ENCODE measurements at places on chromosomes 11 and 22.

DNA sequence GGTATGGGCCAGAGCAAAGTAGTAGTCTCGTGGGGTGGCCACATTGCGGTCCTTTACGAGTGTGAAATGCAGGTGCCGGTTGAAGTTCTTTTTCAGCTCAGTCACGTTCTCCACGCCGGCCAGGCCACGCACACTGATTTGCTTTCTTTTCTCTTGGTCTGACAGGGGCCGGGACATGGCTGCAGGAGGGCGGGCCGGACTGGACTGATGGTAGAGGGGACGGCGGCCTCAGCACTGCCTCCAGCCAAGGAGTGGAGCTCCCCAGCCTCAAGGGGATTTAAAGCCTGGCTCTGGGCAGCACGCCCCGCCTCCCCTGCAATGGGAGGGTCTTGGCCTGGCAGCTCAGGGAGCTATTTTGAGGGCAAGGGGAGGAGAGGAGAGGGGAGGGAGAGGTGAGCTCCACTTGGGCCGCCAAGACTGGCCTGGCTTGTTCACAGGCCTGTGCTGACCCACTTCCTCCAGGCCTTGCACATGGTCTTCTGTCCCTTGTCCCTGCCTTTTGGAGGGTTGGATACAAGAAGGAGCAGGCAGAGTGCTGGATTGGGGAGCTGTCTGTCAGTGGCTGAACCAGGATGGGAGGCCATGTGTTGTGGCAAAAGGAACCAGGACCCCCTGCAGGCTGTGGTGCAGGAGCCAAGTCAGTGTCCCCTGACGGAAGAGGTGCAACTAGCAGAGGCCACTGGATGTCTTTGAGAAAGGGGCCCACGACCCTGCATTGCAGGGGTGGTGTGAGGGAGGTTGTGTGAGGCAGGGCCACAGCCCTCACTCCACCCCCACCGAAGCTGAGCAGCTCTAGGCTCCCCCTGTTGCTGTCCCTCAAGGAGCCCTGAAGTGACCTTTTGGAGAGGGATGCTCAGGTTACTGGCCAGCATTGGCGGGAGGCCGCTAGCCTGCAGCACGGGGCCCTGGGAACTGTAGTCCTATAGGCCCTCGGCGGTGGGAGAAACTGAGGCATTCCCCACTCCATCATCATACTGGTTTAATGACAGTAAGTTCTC lies at the start of gene PYGM:
PYGM (minus strand) TSS at position 253 of the 998 bp plus-strand sequence; CDS start at position 177, 76 bp downstream.
- no peak for DNase-seq

DNA sequence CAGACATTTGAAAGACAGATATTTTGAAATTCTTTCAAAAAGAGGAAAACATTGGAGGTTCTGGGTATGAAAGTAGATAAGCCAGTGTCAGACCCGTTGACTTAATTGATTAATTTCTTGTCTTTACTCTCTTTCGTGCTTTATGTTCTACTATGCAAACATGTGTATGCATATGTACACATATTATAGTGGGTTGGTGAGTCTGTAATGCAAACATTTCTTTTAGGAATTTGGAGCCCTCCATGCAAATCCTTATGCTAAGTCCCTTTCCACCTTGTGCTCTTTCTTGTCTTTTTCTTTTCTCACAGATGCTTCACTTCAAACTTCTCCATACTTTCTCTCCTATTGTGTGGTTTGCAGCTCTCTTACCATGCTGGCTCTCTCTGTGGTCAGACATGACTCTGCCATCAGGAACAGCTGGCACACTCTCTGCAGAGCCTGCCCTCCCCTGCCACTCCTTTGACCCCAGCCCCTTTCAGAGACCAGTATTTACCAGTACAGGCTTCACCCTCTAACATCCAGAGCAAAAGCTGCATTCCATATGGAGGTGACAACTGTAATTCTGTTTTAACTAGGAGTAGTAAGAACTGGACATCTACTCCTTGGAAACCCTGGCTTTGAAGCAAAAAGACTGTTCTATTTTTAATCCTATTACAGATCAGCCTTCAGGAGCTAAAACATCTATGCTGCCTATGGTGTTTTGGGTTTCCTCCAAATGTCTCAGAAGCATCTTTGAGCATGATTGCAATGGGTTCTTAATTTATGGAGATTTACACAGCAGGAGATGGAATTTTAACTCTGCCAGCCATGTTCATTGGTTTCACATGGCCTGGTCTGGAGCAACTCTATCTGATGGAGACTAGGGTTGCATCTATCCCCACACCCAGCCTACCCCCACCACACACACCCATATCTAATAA lies 386.9 kb upstream of the FAT3 start:
- DNase-seq, result no peak

DNA sequence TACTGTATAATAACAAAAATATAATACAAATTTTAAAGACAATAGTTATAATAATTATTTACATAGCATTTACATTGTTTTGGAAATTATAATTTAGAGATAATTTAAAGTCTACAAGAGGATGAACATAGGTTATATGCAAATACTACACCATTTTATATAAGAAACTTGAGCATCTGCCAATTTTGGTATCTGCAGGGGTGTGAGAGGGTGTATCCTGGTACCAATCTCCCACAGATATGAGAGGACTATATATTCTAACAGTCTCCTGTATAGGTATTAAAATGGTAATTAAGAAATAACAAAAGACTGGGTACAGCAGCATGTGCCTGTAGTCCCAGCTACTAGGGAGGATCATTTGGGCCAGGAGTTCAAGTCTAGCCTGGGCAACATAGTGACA lies 134.4 kb downstream of the APOL5 start:
- DNase-seq, result no peak

DNA sequence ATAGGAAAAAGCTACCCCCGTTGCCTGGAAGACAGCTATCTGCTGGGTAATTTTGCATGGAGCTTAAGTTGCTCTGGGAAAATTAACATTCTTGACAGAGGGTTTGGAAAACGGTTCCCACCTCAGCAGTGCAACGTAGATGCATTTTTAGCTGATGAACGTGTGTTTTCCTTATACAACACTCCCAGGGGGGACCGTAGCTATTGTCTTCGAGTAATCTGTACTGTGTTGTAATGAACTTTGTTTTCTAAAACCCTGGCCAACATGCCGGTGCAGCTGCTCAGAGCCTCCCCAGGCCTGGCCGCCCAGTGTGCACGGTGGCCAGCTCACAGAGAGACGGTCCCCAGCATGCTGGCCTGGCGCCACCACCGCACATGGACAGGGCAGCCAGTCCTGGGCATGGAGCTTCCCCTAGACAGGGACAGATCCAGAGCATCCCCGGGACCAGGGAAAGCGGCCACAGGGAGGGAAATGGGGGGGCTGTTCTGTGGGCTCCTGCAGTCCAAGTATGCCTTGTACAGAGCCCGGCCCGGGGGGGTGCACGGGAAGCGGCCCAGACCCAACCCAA lies 2.2 kb downstream of the TNNT3 start:
- DNase-seq, result no peak

DNA sequence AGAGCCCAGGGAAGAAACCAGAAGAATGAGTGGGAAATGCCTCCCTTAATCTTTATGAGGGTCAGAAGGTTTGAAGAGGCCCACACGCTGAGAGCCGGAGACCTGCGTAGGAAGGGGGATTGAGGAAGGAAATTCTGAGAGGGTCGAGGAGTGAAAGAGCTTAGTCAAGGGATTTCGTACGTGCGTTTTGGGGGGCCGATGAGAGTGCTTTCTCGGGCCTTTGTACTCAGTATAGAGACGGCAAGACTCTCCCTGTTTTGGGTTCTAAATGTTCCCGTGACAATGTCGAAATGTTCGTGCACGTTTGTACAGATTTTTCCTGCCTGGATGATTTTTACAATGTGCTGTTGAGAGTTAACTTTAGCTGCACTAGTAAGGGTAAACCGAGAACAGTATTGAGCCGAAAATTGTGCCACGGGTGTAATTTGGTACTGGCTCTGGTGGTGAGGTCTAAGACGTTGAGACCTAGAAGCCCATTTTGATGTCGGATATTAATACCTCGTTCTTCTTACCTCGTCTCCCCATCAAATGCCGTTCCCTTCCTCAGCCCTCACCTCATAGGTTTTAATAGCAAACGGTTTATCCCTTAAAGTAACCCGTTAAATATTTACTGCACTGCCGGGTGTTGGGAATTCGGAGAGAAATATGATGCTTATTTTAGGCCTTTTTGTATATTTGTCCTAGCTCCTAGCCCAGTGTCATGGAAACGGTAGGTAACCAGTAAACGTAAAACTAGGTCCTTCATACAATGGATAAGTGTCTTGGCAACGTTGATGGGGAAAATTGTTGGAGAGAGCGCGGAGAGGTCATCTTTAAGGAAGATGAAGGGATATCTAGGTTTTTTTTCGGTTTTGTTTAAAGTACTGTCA lies 734 bp downstream of the C11orf58 start:
- no peak for DNase-seq

- no peak for DNase-seq
Observed at GRCh38 chr11:119056421-119056999, 495 bp downstream of the HYOU1 start.

GRCh38 chr11:96960926-96961325 lies 571.1 kb downstream of the JRKL start:
- DNase-seq, result no peak

DNA sequence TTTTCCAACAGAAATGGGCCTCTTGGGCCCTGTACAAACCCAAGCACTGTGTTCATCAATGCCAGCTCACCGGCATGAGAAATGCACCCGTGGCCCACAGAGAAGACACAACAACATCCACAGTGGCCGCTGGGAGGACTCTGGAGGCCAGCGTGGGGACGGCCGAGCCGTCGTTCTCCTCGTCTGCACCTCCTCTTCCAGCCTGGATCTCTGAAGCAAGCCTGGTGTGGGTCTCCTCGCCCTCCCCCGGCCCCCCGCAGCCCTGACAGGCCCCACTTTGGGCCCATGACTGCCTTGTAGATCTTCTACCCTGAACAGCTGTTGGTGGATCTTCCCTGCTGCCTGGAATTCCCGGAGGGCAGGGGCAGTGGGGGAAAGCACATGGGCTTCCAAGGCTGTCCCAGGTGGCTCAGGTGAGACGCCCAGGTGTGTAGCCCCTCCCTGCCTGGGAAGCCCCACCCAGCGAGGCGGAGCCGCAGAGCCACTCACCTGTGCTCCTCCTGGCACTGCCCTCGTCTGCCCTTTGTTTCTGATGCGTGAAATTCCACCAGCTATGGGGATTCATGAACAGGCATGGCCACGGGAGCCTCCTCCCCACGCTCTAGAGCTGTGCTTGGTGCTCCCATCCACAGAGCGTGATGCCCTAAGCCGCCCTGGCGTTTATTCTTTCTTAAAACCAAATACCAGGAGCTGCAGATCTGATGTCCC lies 225.9 kb downstream of the BRD1 start:
- no peak for DNase-seq

GRCh38 chr11:26632691-26633159 lies 60.7 kb upstream of the MUC15 start:
- DNase-seq, result no peak

DNA sequence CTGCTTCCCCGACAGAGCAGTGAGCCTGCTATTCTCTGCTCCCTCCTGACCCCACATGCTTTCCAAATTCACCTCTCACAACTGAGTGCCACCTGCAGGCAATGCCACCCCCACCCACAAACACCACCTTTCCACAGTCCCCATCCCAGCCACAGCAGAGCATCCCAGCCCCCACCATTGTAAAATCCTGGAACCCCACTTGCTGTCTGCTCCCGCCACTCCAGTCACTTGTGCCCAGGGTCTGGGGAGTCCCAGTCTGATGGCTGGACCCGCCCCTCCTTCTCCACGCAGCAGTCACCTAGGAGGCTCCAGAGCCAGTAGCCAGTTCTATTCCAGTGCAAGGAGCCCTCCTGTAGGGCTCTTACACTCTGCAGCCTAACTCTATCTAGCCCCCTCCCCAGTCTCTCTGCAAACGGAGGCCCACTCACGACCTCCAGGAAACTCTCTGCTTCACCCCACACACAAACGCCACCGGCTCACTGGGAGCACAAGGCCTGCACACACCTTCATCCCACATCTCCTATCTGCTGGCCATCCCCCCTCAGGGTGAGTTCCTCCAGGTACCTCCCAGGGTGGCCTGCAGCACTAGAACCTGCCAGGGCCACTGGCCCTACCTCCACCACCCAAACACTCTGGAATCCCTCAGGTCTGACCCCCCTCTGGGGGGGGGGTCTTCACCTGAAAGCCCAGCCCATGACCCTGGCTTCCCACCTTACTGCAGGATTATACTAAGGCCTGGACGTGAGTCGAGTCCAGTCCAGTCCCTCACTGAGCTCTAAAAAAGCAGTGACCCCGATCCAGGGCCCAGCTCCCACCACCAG lies 1.4 kb downstream of the GNB1L start:
- DNase-seq, result no peak

- no peak for DNase-seq
Observed at GRCh38 chr11:57131080-57131790, 50.5 kb upstream of the LRRC55 start.

- no peak for DNase-seq
Observed at GRCh38 chr22:18065256-18065655, 12.5 kb upstream of the PEX26 start.

DNA sequence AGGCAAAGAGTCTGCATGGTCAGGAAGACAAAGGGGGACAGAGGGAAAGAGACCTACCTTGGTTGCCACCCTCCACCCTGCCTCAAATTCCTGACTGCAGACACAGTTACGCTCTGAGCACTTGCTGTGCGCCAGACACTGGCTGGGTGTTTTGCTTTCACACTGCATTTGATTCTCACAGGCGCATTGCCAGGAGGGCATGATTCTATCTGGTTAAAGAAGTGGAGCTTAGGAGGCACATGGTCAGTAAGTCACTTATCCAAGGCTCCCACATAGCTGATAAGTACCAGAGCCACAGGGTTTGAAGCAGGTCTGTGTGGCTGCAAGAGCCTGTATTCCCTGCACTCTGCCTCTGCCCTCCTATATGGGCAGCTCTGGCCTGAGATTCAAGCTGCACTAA lies 103.9 kb downstream of the TIMP3 start:
- no peak for DNase-seq

DNA sequence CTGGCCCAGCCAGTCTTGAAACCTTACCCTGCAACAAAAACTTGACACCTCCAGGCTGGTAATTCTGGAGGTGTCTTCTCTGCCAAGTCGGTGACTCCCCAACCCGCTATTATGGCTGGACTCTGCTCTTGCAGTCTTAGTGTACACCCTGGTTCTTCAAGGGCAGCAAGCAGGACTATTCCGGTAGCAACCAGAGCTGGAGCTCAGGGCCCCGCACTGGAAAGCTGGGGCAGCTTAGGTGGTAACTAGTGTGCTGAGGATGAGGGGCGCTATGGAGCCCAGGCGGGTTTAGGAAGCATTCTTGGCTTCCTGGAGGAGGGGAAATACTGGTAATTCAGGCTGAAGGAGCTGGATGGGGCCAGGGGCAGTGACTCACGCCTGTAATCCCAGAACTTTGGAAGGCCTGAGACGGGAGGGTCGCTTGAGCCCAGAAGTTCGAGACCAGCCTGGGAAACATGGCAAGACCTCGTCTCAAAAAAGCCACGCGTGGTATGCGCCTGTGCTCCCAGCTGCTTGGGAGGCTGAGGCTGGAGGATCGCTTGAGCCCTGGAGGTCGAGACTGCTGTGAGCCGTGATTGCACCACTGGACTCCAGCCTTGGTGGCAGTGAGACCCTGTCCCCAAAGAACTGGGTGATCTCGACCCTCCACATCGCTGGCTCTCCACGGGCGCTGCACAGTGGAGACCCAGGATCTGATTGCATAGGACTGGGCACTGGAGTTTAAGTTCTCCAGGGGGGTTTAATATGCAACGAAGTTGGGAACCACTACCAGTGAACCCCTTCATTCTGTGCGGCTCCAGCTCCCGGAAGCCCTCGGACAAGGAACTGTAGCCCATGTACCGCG lies 10.6 kb upstream of the AIFM3 start:
- DNase-seq, result no peak

Data from AG04449 (cell line).